ENCODE measurements at places on chromosomes 3 and 15. TPM values are rescaled to one million over a fixed set of nuclear protein-coding genes. Genes with fewer than 3 reads are reported as not detected.
A peak's percentile ranks its signal among the peaks of the same experiment; 100 is the strongest.

- peak; percentile 39 for DNase-seq
Observed at GRCh38 chr3:192917404-192918274, at the start of gene MB21D2. Gene MB21D2, minus strand, starts transcription at chr3:192917856. Its CDS starts 16 bp downstream, at chr3:192917840.

GRCh38 chr15:100968050-100968966, 49.2 kb downstream of the LRRK1 start:
- DNase-seq: no peak

DNA sequence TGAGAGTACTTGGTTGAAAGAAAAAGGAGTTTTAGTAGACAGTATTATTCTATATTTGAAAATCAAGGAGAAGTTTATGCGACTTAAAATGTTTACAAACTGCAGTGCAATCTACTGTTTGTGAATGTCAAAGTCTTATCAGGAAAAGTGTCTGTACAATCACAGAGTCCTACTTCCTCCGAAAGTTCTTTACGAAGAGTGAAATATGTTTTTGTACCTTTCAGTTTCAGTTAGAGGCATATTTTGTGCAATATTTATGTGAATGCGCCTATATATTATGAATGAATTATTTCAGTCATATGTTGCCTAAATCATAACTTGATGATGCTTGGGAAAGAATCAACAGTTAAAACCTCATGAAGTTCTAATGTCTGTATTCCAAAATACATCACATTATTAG, 31.5 kb downstream of the NGRN start:
- DNase-seq: no peak

UBA5 gene
- 25.5 TPM for total RNA-seq

DNA sequence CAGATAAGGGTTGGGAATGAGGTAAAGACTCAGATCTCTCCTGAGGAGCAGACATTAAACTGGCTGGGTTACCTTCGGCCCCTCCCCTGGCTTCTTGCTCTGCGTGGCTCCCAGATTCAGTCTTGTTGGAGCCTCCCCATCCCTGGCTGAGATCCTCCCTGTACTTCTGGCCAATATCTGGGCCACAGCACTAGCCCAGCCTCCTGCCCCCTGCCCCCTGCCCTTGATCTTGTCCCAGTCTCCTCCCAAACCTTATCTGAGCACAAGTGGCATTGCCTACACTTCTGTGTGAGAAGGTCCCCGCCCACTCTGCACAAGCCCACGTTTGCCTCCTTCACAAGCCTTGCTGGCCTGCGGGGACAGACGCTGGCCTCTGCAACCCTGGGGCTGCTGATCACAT, 16.8 kb downstream of the PLA2G4F start:
- no peak for DNase-seq

LDHAL6B gene
- total RNA-seq: not detected

DNA sequence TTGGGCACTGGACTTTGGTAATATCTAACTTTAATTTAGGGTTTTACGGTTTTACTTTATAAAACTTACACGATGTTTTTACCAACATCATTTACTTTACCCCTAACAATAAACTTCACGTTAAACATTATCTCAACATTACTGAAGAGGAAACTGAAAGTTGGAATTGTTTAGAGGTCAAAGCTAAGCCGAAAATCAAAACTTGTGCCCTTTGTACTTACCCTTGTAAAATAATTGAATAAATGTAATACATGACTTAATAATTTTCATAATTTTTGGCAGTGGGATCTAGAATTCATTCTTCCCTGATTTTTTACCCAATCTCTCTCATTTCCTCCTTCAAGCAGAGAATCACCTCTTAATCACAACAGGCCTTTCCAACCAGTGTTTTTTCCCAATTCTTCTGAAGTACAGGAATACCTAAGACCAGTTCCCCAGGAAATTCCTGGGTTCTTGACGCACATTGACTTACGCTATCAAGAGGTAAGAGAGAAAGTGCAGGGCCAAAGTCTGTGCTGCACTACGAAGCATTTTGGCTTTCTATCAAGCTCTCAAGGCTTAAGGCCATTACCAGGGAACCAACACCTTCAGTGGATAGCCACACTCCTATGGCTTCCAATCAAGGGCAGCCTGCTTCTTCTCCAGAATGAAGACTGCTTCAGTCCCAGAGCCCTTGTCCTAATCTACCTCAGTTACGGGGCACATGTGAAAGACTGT, 11.9 kb upstream of the SEMA6D start:
- no peak for DNase-seq

ABCF3 gene
- 75.2 TPM for total RNA-seq

DNA sequence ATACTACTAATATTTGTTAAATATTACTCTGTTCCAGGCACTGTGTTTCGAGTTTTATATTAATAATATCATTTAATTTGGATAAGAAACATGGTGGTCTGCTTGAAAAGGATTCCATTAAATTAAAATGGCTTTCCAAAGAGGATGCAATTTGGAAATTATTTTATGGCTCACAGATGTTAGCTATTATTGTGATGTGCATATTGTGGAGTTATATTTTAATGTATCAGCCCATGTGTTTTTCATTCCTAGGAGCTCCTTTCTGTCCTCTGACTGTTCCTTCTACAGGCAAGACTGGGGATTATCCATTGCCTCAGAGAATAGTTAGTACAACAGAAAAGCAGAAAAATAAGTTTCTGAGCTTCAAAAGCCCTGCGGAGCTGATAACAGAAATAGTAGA, 376.7 kb upstream of the PDZRN3 start:
- DNase-seq: no peak

DNA sequence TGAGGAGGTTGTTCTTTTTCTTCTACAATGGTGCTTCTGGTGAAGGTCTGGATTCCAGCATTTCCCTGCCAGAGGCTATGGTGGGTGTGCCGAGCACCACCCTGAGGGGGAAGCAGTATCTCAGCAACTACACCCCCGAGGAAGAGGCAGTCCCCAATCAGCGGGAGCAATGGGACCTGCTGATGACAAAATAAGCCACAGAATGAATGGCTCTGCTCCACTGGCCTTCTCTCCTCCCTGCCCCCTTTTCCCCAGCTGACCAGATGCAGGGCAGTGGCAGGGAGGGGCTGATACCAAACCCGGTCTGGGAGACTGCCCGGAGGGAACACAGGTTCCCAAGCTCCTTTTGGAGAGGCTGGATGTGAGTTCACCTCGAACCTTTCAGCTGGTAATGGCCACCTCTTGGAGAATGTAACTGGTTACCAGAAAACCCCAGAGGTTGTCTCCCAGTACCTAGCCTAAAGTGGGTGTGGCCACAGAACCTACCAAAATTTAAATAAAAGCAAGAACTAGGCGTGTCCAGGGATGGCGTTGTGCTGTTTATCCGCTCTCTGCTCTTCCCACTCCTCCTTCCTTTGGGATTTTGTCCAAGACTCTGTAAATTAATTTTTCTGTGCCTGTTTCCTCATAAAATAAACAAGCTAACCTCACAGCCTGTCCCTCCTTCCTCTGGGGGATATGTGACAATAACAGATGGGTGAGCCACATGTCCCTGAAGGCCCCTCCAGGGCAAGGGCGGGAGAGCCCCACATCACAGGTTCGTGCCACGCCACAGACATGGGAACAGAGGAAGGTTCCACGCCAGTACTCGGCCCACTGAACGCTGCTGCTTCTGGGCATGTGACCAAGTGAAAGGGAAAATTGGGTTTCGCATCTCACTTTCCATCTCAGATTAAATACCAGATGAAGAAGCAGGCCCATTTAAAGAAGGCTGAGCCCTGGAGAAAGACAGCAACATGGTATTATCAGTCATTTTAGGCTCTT, 35.1 kb upstream of the SPTBN5 start:
- no peak for DNase-seq

GRCh38 chr3:43477600-43477999, 144.2 kb downstream of the ANO10 start:
- DNase-seq: no peak

DNA sequence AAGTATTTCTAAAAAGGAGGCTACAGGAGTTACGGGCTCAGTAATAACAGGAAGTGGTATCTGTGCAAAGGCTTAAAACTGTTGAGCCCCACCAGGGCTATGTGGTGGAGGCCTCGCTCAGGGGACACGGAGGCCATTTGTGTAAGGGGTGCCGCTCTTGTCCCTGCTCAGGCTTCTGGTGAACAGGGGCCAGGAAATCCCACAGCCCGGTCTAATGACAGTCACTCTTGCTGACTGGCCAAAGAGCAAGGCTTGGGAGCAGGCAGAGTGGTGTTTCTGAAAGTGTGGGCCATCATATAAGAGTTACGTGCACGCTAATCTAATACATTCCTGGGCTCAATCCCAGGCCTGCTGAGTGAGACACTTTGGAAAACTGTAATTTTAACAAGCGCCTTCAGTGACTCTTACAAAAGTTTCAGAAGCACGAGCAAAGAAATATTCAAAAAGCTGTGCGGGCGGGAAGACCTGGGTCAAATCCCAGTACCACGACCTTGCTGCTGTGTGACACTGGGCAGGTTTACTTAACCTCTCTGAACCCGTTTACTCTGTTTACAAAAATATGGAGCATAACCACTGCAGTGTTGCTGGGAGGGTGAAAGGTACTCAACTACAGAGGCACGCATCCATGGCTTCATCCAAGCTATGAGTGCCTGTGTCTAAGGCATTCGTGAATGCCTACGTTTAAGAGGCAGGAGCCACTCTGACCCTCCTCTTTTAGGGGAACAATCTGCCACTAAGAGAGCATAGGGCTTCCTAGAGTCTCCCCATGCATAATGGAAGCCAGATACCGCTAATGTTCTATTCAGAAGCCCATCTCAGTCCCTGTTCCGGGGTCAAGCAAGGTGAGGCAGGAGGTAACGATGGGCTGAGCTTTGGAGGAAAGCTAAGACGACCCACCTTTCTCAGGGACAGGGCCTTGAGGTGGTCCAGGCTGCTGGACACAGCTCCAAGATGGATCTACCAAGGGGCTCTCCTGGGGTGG, 2.0 kb downstream of the ATP10A start:
- DNase-seq: no peak

DNA sequence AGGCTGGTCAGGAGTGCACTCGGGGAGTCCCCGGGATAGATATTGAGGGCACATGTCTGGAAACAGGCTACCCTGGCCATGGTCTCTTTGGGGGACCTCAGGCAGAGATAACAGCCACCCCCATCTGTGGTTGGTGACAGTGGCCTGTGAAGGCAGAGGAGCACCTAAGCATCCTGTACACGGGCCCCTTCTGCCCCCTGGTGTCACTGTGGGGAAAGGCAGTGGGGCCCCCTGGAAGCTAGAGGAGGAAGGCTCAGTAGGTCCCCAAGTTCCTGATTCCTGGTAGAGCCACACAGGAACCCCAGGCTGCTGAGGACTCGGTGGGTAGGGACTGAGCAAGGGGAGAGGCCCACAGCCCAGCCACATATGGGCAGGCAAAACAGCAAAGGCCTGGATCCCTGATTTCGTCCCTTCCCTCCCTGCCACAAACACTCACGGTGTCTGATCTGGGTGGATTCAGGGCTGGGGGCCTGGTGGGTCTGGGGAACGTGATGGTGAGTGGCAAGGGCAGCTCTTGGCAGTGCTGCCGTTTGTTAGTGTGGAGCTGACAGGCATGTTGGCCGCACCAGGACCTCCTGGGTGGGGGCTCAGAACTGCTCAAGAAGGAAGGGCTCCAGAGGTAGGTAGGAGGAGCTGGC, 14.1 kb upstream of the CXCR6 start:
- DNase-seq: no peak

CYFIP1 gene
- 129 TPM for total RNA-seq

DNA sequence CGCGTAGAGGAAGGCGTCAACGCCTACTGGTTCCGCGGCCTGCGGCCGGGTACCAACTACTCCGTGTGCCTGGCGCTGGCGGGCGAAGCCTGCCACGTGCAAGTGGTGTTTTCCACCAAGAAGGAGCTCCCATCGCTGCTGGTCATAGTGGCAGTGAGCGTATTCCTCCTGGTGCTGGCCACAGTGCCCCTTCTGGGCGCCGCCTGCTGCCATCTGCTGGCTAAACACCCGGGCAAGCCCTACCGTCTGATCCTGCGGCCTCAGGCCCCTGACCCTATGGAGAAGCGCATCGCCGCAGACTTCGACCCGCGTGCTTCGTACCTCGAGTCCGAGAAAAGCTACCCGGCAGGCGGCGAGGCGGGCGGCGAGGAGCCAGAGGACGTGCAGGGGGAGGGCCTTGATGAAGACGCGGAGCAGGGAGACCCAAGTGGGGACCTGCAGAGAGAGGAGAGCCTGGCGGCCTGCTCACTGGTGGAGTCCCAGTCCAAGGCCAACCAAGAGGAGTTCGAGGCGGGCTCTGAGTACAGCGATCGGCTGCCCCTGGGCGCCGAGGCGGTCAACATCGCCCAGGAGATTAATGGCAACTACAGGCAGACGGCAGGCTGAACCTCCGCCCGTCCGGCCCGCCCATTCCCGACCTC, 4.1 kb downstream of the ISLR2 start:
- DNase-seq: no peak

STRIT1 gene
- total RNA-seq: not detected

GRCh38 chr15:29589416-29589815, 232.9 kb downstream of the TJP1 start:
- DNase-seq: no peak

- DNase-seq: no peak
Observed at GRCh38 chr3:195828762-195829161, 17.0 kb upstream of the MUC4 start.

GRCh38 chr3:59563072-59563605, 513.3 kb upstream of the CFAP20DC start:
- DNase-seq: no peak

NPAP1 gene
- not detected for total RNA-seq

DNA sequence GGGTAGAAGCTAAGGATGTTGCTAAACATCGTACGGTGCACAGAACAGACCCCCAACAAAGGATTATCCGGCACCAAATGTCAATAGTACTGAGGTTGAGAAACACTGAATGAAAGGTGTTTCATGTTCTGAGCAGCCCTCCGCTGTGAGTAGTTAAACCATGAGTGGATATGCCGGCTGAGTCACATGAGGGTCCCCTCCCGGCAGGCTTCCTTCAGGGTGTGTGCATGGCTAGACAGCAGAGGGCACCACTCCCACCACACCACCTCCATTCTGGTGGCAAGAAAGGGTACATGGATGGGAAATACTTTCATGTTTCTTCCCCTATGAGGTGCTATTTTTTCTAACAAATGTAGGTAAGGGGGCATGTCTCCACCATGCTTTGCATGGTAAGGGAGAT, 128.3 kb upstream of the SEMA6D start:
- DNase-seq: no peak

AGBL1 gene
- total RNA-seq: not detected

DNA sequence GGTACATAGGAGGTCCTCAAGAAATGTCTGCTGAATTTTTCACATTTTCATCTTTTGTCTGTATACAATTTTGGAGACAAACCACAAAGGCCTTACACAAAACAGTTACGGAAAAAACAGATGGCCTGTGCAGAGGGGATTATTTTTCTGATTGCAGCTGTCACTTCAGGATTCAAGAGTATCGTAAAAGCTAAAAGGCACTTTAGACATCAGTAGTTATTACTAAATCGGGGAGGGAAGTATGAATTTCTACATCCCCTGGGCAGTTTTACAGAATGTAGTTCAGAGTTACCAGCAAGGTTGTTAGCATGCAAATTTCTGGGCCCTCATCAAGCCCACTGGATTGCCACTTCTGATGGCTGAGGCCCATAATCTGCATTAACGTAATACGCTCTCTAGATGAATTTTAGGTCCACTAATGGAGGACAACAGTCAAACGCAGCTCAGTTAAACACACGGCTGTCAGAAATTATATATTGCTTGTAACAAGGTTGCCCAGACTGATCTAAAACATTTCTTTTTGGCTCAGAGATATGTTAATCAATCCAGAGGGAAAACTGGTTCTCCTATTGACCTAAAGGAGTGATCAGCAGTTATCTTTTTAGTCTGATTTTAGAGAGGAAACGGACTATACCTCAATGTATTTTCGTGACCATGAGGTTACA, 1.1 kb downstream of the RIOX2 start:
- no peak for DNase-seq

GRCh38 chr3:119365418-119365817, 71.2 kb downstream of the ARHGAP31 start:
- no peak for DNase-seq

P2RY12 gene
- 8.3 TPM for total RNA-seq
